ENCODE measurements at places on chromosomes 2 and 18.
A peak's percentile ranks its signal among the peaks of the same experiment; 100 is the strongest.

- peak; percentile 63 for DNase-seq
Measured at GRCh38 chr18:49021433-49022129, 70.8 kb upstream of the SMAD7 start.

- DNase-seq: no peak
Measured at GRCh38 chr2:128164311-128164710, 73.3 kb downstream of the UGGT1 start.

DNA sequence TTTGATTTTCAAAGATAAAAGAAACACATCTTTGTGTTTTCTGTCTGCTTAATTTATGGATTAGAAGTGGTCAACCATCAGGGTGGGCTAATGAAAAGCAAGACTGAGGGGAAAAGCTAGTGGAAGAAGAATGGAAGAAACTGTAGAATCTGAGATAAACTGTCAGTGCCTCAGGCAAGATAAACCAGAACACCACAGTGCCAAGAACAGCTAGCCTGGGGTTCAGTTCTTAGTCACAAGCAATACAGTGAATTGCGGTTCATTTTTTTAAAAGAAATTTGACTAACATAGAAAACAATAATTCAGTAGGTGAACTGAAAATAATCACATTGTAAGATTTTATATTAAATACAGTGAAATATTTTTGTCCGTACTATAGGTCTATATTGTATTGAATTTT is 22.0 kb upstream of the LNPK start:
- no peak for DNase-seq

DNA sequence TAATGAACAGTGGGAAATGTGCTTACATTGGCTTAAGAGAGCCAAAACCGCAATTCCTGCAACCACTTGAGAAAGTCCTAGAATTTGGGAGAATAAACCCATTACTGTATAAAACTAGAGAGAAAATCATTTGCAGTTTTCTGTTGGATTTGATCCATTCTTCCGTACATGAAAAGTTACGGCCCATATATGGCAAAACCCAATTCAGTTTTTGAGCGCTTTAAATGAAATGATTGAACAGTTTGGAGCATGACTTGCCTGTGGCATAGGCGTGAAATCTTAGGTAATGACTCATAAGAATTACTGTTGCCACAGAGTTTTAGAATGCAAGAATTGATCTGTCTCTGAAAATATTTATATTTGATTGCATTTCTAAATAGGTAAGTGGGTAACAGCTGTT is 52.0 kb downstream of the PHLPP1 start:
- DNase-seq: no peak

DNA sequence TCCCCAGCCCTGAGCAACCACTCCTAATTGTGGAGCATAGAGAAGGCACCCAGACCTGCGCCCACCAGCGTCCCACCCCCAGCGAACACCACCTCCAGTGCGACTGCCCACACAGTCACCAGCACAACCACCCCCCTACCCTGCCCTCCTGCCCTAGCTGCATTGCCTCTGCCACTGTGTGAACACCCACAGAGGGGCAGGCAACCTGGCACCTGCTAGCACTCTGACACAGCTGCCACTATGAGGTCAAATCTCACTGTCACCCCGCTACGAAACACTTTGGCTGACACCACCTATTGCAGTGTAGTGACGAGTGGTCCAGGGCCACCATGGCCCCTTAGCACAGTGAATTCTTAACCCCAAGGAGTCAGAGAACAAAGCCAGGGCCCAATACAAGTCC is 14.1 kb upstream of the EIF2AK3 start:
- no peak for DNase-seq

GRCh38 chr18:51953521-51953920 is 386.5 kb upstream of the DCC start:
- DNase-seq: no peak

- no peak for DNase-seq
Measured at GRCh38 chr18:73023975-73024374, 156.2 kb upstream of the NETO1 start.
